ENCODE measurements at places on chromosomes 6 and 20. TPM values are rescaled to one million over a fixed set of nuclear protein-coding genes. Genes with fewer than 3 reads are reported as not detected.

GRCh38 chr6:32183483-32184083 lies 470 bp downstream of the AGER start:
- no peak for DNase-seq

- DNase-seq, result no peak
These were observed 146.3 kb downstream of the EPM2A start for GRCh38 chr6:145588981-145589380.

GRCh38 chr6:148263010-148263409 lies 79.6 kb upstream of the SASH1 start:
- no peak for DNase-seq

GRCh38 chr6:76057469-76057868 lies 15.0 kb downstream of the IMPG1 start:
- no peak for DNase-seq

KCNK15 gene
- total RNA-seq, result 17.5 TPM

SRXN1 gene
- total RNA-seq, result 14.3 TPM

- no peak for DNase-seq
These were observed 155.5 kb downstream of the PRL start for GRCh38 chr6:22141241-22141745.

DNA sequence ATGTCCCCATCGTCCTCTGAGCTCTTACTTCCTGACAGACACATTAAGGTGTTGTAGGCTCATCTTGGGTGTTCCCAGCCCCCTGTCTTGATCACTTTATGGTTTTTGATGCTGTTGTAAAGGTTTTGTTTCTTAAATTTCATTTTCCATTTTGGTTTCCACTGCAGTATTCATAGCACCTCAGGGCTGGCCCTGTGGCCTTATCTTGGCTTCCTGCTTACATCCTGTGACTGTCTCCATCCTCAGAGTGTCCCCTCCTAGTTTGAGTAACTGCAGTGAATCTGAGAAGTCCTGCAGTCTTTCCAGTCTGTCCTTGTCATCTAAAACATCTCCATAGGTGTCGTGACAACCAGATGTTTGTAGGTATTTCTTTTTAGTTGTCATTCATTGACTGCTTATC lies 50.9 kb downstream of the JARID2 start:
- DNase-seq, result no peak

DNA sequence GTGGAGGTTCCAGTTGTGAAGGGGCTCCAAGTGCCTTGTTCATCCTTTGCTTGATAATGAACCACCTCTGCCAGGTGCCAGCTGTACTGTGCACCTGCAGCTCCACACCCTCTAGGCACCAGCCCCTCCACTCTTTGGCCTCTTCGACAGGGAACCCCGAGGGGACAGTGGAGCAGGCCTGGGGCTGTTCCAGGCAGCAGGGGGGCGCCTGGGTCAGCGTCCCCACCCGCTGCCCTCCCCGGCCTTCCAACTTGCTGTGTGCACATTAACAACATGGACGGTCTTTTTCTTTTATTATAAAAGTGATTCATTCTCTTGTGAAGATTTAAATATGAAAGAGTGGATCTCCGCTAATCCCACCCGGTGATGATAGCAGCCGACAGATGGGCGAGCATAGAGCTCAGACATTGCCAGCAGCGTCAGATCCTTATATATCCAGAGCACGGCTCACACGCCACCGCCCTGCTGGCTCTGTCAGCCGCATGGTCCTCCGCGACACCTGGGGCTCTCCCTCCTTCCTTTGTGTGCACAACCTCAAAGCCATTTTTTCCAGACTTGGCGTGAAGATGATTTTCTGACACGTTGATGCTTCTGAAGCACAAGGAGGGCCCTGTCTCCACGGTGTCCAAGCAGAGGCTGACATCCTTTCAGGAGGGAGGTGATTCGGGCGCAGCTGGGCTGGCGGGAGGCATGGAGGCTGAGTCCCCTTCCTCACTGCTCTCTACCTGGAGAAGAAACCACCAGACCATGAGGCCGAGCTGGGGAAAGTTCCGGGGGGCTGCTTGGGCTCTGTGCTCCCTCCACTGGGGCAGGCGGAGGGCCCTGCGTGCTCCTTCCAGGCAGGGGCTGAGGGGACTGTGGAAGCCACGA lies 22.2 kb upstream of the MRGBP start:
- DNase-seq, result no peak

EIF2S2 gene
- 87.9 TPM for total RNA-seq

DNA sequence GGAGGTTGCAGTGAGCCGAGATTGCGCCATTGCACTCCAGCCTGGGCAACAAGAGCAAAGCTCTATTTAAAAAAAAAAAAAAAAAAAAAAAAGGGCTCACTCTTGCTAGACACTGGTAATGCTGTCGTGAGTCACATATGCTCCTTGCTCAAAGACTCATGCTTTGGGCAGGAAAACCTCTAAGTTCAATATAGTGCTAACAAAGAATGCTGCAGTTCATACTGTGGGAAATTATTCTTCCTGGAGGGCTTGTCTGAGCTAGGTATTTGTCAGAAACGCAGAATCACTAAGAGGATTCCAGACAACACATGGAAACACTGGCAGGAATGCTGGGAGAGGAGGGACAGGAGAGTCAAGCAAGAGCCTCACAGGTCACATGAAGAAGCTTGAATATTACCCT lies 2.3 kb upstream of the LYRM2 start:
- no peak for DNase-seq

- DNase-seq, result no peak
These were observed 71.9 kb upstream of the IYD start for GRCh38 chr6:150296890-150297289.

DNA sequence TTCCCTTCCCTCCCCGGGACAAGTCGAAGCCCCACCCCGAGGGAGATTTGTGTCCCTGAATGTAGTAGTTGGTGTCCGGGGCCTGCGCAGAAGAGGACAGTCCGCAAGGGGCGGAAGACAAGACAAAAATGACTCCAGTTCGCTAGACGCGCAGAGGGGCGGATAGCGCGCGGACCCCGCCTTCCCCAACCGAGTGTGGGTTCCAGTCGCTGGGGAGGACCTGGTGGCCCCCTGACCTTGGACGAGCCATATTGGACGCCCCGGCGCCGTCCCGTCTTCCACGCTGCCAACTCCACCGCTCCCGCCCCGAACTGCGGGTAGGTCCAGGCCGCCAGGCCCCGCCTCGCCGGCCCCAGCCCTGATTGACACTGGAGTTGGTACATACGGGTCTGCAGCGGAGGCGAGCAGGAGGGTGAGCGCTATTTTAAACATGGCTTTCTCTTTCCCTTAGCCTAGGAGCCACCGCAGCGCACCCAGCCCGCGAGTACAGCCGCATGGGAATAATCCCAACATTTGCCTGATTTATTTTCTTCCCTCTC lies 802 bp downstream of the HMGN3 start:
- DNase-seq, result peak; percentile 94

MOG gene
- not detected for total RNA-seq

PIM1 gene
- 12.8 TPM for total RNA-seq

- DNase-seq, result no peak
These were observed 120.2 kb upstream of the MARCKS start for GRCh38 chr6:113736978-113737377.

All from osteocyte (in vitro differentiated cells).